ENCODE measurements at places on chromosomes 5 and 9.

GRCh38 chr5:170076211-170076610 lies 29.5 kb upstream of the FOXI1 start:
- no peak for DNase-seq

DNA sequence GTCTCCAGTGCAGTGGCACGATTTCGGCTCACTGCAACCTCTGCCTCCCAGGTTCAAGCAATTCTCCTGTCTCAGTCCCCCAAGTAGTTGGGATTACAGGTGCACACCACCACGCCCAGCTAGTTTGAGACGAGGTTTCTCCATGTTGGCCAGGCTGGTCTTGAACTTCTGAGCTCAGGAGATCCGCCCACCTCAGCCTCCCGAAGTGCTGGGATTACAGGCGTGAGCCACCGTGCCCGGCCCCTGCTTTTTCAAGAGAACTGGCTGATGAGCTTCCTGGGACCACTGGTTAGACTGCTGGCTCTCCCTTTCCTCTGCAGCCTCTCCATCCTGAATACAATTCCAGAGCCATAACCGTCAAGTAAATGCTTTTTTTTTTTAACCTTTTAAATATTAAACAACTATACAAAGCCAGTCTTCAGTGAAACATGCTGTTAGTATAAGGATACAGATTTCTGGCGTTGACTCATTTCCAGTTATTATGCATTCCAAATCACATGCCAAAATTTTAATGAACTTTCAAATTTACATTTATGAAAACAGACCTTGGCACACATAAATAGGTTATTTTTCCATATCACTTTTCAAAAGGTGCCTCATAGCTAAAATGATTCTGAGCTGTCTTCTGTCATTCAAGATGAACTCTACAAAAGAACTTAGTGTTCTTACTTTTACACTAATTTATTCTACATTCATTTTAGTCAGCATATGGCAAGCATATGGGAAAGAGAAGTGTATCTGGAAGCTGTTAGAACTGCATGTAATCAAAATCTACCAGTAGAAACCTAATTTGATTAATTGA lies 116.0 kb downstream of the MLLT3 start:
- DNase-seq: no peak

- no peak for DNase-seq
Measured at GRCh38 chr9:135339378-135339973, 140.1 kb upstream of the PPP1R26 start.

- DNase-seq: no peak
Measured at GRCh38 chr5:56191656-56192055, 41.5 kb downstream of the ANKRD55 start.

GRCh38 chr5:67297376-67297775 lies 100.8 kb upstream of the CD180 start:
- DNase-seq: no peak

GRCh38 chr5:55591686-55592085 lies 56.9 kb upstream of the PLPP1 start:
- no peak for DNase-seq

GRCh38 chr9:136304981-136305380 lies 1.1 kb upstream of the CCDC187 start:
- no peak for DNase-seq

- DNase-seq: no peak
Measured at GRCh38 chr9:347667-348292, 133.1 kb downstream of the DOCK8 start.
